ENCODE measurements at places on chromosomes 2 and 18.

DNA sequence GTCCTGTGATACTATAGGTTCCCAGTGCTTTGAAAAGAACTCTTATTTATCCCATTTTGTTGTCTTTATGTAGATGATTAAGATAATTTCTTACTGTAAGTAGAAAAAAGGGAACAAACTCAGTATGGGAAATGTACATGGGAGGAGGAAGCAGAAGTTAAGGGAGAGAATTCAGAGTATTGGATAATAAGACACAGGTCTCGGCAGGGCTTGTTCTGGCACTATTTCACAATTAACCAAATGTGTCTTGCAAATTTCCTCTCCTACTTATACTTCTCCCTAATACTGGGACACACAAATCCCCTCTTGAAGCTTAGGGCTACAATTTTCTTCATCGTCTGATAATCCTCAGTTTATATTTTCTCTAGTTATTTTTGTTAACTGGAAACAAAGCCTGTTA, 744.0 kb downstream of the ADCYAP1 start:
- DNase-seq = no peak

DNA sequence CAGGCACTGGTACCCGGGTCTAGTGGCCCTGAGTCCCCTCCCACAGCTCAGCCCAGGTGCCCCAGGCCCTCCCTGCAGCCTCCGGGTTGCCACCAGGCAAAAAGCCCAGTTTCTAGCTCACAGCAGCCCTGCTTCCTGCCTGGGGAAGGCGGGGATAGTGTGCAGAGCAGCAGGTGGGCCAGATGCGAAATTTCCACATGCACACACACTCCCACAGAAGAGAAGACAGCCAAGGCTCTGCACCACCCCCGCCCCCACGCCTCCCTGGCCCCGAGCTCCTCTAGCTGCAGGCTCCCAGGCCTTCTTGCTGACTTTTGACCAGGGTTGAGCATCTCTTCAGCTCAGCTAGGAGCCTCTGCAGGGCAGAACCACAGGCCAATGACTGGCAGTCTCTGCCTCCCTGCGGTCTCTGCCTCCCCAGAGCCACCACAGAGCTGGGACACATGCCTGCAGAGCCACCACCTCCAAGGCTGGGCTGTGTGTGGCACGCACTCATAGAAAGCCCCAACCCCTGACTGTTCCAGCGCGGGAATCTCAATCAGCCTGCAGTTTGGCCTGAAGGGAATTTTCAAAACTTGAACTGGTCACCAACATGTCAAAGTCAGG, 7.2 kb downstream of the SLC66A2 start:
- DNase-seq = peak; percentile 24

- DNase-seq = peak; percentile 63
These were observed 684.0 kb upstream of the ZEB2 start for GRCh38 chr2:145203891-145204290.

DNA sequence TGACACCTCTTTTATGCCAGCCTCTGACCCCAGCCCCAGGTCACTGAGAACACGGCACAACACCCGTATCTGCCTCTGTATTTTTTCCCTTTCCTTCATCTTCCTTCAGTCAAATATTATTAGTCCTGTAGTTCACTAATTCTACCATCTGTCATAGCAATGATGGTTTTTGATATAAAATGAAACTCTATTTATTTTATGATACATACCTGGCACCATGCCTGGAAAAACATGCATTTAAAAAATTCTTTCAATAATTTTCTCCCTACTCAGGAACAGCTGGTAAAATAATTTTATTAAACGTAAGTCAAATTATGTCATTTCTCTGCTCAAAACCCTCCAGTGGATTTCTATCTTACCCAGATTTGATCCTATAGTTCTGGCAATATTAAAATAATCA, 224.7 kb downstream of the CDH7 start:
- DNase-seq = no peak

- no peak for DNase-seq
These were observed 143.9 kb upstream of the L3MBTL4 start for GRCh38 chr18:6558446-6559156.

- DNase-seq = peak; percentile 96
These were observed 183.4 kb upstream of the FN1 start for GRCh38 chr2:215619022-215619958.

- DNase-seq = no peak
These were observed 36.5 kb upstream of the TNFRSF11A start for GRCh38 chr18:62288665-62289008.

DNA sequence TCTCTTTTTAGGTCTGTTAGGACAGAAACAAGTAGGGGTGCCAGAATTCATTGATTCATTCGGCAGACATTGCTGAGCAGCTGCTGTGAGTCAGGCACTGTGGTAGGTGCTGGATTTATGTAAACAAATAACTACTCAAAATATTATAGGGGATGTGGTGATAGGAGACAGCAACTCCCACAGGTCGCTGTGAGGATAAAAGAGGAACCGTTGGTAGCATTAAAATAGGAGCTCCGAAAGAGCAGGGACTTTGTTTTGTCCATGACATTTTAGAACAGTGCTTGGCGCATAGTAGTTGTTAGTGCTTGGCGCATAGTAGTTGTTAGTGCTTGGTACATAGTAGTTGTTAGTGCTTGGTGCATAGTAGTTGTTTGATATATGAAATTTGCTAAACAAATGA, 29.2 kb downstream of the ATP6V1C2 start:
- no peak for DNase-seq

GRCh38 chr2:102637358-102637757, 18.0 kb downstream of the SLC9A2 start:
- DNase-seq = no peak

DNA sequence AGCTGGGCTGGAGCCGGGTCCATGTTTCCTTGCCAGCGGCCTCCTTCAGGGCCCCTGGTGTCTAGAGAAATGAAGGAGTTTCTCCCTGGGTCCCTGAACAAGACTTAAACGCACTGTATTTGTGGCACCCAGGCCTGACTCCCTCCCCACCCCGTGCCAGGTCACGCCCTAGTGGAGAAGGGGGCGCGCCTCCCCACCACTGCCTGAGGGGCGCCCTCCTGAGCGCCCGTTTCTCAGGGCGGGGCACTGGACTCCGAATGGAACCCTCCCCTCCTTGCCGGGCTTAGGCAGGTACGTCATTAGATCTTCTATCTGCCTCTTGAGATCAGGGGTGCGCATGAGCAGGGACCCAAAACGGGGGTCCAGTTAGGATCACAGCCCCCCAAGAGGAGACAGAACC, 16.3 kb downstream of the ODC1 start:
- no peak for DNase-seq

GRCh38 chr18:65901522-65901921, 150.7 kb downstream of the CDH7 start:
- no peak for DNase-seq

GRCh38 chr2:120526047-120526562, 180.2 kb downstream of the INHBB start:
- DNase-seq = no peak

GRCh38 chr2:137449454-137449853, 514.8 kb upstream of the HNMT start:
- no peak for DNase-seq

DNA sequence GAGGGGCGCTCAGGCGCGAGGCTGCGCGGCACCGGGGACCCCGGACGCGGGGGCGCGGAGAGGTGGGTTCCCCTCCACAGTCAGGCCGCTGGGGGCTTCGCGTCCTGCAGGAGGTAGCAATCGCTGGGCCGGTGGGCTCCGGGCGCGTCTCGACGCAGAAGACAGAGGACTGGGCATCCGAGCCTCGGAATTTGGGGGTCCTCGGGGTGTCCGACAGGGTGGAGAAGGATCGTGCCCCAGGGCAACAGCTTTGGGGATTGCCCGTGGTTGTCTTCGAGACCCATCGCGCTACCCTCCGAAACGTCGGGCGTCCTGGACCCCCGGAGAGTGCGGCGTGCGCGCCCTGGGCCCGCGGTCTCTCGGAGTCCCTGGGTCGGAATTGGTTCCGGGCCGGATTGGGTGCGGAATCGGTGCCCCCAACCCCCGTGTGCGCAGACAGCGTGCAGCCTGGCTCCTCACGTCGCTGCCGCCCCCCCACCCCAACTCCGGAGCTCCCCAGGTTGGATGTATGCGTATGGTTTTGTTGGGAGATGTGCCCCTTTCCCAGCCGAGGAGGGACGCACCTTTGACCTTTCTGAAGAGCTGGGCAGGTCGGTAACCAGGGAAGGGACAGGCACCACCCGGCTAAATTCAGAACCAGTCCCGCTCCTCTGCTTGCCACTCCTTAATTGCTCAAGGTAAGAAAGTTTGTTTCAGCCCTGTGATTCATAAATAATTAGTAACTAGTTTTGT, 750 bp downstream of the NPAS2 start:
- no peak for DNase-seq

DNA sequence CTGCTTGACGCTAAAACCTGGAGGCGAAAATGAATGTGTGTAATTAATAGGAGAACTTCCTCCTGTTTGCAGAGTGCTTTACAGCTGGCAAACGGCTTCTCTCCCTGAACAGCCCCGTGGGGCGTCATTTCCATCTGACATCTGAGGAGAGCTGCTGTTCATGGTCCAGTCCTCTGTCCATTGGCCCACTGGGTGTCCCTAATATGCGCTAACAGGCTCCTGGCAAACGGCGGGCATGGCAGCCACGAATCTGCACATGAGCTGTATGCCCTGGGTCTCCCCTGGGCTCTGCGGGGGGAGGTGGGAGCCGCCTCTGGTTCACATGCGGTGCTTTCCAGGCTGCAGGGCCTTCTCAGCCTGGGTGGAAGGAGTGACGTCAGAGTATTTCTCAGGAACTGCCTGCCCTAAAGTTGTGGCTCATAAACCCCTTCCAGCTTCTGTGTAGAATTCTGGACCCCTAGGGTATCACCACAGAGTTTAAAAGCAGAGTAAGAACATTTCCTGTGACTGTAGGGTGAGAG, 73.2 kb downstream of the LRRFIP1 start:
- peak; percentile 91 for DNase-seq

DNA sequence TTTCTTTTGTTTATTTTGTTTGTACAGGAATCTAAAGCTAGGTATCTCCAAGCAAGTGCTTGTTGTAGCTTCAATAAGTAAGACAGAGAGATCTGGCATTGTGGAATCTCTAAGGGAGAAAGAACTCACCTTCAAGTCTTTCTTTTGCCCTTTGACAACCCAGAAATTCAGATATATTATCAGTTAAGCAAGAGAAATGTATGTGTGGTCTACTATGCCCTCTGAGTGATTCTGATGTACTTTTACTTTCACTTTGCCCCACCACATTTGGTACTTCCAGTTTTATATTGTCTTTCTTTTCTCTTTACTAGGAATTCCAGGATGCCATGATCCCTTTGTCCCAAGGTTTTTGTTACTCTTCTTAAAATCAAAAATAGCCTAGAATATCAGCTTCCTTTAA, 259.6 kb upstream of the PIK3C3 start:
- no peak for DNase-seq

- no peak for DNase-seq
These were observed 385.4 kb upstream of the SYT4 start for GRCh38 chr18:43662657-43663056.

GRCh38 chr18:55376387-55376786, 211.6 kb downstream of the TCF4 start:
- DNase-seq = no peak

DNA sequence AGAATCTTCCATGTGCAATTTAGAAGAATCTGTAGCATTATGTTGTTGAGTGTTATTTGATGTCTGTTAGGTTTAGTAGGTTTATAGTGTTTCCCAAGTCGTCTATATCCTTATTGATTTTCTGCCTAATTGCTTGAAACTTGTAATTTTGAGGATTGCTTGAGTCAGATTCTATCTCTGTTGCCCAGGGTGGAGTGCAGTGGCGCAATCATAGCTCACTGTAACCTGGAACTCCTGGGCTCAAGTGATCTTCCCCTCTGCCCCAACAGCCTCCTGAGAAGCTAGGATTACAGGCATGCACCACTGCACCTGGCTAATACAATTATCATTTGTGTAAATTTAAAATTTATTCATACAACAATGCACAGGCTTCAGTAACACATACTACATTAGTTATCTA, 3.1 kb upstream of the TCF23 start:
- DNase-seq = no peak

DNA sequence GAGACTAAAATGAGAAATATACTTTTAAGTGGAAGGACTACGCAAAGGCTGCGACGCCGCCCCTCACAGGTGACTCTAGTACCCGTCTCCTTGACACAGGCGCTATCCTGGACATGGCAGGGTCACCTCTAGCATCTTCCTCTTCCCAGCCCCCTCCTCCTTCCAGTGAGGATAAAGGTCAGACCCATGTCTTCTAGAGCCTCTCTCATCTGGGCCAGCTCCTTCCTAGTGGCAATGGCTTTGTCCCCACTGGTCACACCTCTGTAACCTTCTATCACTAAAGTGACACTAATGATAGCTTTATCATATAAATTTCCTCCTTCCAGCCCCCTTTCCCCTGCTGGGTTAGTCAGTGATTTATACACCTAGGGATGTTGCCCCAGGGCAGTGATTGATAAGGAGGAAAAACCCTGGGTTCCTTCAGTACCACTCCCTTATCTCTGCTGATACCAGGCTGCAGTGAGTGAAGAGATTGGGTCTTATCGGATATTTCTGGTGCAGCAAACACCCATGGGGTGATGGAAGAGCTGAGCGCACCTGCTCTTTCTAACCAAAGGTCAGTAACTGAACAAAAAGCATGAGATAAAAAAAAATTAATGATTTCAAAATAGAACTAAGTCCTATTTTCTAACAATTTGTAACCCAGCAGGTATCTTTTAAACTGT, 62.0 kb upstream of the FZD5 start:
- DNase-seq = peak; percentile 83

DNA sequence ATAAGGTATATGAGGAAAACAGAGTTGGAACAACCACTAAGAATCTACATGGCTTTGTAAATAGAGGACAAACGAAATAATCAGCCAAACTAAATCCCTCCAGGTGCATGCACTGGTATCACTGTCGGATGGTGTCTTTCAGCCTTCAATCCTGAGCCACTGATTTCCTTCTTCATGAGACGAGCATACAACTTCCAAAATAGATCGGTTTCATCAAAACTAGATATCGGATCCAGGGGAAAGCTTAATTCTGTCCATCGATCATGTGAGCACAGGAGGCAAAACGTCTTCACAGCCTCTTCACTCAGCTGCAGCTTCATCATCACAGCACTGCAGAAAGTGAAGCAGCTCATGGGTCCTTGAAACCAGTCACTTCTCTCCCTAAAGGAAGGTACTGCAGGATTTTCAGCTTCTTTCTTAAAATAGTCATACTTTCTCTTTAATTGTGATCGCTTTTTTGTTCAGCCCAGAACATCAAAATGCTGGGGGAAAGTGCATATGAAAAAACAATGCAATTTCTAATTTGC, 80.5 kb downstream of the DTNB start:
- no peak for DNase-seq

GRCh38 chr2:30216157-30216556, 15.2 kb upstream of the LBH start:
- no peak for DNase-seq

GRCh38 chr2:240793313-240794177, 26.5 kb downstream of the KIF1A start:
- DNase-seq = no peak
